Left hindlimb (tissue), 1 donor: ENCODE measurements at places on chromosomes 6 and 20.
A peak's percentile ranks its signal among the peaks of the same experiment; 100 is the strongest.

DNA sequence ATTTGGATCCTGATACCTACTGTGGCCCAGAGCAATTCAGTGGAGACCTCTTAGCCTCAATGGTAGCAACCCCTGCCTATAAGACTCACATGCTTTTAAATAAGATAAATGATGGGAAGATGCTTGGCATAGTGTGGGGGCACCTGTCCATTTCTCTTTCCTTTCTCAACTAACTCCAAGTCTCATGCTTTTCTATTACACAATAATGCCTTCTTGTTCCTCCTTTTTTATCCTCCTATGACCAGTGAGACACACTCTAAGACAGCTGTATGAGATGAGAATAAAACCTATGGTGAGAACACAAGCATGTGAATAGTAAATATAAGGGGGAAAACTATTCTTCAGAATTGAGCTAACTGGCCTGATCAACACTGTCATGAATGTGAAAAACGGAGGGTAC lies 147.0 kb upstream of the STXBP5 start:
- no peak for DNase-seq

DNA sequence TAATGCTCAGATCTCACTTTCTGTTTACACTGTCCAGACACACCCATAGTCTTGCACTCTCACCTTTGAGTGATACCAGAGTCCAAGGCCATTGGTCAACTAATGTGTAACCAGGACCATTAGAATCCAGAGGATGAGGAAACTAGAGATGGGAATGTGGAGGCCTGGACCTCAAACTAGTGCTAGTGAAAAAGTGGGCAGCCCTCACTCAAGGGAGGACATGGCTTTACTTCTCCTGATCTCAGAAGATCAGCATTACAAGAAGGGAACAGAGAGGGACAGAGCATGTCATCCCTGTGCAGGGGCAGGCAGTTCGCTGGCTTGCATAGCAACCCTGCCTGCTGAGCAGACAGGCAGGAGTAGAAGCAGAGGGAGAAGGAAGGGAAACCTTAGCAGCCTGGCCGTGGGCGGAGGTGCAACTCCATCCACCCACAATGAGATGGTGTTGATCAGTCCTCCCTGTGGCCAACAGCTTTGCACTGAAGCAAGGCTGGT lies 22.6 kb upstream of the XRN2 start:
- no peak for DNase-seq

DNA sequence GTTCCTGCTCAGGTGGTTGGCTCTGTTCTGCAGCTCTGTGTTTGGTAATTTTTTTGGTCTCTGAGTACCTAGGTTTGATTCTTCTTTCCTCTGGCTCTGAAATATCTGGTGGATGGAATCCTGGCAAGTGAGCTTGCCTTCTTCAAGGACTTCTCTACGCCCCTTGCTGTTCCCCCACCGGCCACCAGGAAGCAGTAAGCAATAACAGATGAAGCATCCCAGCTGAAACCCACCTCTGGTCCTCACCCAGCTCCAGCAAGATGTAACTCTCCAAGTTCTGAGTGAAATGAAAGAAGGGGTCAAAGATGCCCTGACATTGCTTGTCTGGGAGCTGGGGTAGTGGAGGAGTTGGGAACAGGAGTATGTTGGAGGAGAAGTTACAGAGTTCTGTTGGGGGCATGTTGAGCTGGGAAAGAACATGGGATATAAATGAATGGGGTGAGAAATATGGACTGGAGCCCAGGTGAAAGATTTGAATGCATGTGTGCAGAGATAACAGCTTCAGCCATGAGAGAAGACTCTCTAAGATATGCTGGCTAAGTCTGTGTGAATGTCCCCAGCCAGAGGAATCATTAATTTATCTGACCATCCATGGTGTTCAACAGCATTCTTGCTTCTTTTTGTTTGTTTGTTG lies 51.3 kb upstream of the GLP1R start:
- no peak for DNase-seq

GRCh38 chr20:20411836-20412235 lies 43.9 kb downstream of the INSM1 start:
- DNase-seq: no peak

DNA sequence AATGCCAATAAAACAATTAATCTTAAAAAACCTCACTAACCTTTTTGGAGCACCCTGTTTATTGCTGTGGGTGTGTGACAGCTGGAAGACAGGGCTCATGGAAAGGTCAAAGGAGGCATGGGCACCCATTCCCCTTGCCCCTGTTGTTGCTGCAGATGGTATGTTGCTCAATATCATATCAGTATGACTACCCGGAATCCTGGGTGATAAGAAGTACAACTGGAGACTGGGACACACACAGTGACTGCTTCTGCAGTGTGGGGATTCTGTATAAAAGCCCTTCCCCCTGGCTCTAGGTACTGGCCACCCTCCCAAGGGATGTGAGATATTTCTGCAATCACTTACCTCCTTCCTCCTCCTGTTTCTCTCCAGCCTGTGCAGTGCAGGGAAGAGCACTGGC lies 47.3 kb upstream of the IL20RA start:
- DNase-seq: no peak

- DNase-seq: no peak
These were observed 66.6 kb downstream of the JARID2 start for GRCh38 chr6:15312500-15312899.

- no peak for DNase-seq
These were observed 3.0 kb downstream of the ARFRP1 start for GRCh38 chr20:63704749-63705117.

DNA sequence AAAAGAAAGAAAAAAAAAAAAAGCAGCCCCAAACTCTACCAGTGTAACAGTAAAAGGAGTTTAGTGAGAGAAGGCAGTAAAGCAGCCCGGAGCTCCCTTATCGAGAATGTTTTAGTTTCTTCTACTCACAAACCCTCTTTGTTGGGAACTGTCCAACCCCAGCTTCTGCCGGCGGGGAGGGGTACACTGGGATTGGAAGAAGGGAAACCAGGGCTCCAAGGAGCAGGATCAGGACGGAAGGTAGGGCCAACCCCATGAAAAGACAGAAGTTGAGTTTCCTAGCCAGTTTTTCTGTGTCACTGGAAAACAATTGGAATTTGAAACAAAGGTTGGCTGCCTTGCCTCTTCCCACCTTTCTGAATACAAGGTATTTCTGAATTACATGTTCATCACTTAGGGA lies 66.0 kb downstream of the KIZ start:
- DNase-seq: no peak

- no peak for DNase-seq
These were observed 51.3 kb upstream of the FOXC1 start for GRCh38 chr6:1558388-1558787.

DNA sequence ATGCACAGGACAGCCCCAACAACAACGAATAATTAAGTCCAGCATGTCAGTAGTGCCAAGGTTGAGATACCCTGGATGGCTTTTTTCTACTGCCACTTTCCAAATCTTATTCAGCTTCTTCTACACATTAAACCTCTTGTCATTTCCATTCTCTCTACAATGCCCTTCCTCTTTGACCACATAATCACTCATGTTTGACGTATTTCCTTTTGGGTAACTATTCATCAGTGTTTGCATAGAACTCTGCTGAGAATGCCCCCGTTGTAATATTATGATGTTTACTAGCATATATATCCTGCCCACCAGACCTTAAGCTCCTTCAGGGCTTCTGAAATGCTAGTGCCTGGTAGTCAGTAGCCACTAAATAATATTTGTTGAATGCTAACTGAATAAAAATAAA lies 515.3 kb upstream of the RNF217 start:
- no peak for DNase-seq

GRCh38 chr6:159941286-159942113 lies 27.4 kb upstream of the IGF2R start:
- DNase-seq: no peak

DNA sequence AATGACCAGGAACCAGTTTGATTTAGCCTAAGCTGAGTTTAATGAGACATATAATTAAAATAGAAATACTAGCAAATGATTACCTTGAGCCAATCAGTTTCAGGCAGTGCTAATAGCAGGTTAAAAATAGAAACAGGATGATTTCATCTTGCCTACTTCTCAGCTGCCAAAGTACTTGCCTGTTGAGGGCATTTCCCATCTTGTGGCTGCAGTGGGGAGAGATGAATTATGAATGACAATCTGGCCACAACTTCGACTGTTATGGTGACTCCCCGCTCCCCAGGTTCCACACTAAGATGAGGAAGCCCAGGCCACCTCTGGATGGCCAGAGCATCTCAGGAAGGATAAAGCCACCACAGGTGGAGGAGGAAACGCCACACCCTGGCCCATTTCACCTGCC lies 31.3 kb downstream of the MBOAT1 start:
- DNase-seq: no peak

GRCh38 chr20:8356806-8357205 lies 224.7 kb downstream of the PLCB1 start:
- no peak for DNase-seq

GRCh38 chr20:57211908-57212533 lies 54.4 kb downstream of the BMP7 start:
- peak; percentile 70 for DNase-seq

- DNase-seq: no peak
These were observed 44.8 kb upstream of the AFDN start for GRCh38 chr6:167781868-167782267.

DNA sequence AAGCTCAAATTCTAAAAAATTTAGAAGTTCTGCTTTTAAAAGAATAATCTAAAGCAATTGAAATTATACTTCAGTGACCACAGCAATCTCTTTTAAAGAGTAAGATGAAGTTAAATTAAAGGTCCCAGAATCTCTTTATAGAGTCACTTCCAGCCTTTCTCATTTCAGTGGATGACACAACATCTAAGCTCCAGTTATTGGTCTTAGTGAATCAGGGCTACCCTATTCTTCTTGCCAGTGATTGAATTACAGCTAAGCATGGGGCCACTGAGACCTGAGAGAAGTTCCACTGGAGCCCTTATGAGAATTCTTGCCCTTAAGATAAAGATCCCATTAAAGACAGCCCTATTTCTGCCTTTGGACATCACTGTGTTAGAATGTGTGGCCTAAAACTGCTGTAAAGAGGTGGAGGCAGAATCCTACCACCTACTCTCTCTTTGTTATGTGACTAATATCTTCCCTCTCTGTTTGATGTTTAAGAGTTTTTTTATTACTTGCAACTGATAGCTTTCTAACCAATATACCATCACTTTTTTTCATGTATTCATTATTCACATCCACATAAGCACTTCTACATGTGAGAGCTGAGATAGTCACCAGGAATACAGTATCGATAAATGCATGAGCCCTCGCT lies 128.6 kb downstream of the UNC5CL start:
- DNase-seq: no peak

DNA sequence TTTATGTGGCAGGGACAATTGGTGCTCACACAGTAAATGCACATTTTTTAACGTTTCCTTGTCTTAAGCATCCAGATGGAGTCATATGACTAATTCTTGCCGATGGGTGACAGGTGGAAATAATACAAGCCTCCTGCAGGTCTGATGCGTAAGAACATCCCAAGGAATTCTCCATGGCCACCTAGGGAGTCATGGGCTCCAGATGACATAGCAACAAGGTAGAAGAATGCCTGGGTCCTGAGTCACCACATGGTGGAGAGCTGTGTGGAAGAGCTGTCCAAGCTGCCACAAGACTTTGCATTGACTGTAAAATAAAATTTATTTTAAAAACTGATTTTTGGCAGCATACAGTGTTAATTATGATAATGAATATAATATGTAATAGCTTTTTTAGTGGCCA lies 77.0 kb upstream of the MAP3K7 start:
- DNase-seq: no peak

GRCh38 chr6:93571346-93571745 lies 152.0 kb upstream of the EPHA7 start:
- DNase-seq: no peak

GRCh38 chr20:36606158-36607066 lies 833 bp downstream of the RAB5IF start:
- no peak for DNase-seq

GRCh38 chr20:4297127-4297826 lies 281.9 kb upstream of the RNF24 start:
- DNase-seq: peak; percentile 71

DNA sequence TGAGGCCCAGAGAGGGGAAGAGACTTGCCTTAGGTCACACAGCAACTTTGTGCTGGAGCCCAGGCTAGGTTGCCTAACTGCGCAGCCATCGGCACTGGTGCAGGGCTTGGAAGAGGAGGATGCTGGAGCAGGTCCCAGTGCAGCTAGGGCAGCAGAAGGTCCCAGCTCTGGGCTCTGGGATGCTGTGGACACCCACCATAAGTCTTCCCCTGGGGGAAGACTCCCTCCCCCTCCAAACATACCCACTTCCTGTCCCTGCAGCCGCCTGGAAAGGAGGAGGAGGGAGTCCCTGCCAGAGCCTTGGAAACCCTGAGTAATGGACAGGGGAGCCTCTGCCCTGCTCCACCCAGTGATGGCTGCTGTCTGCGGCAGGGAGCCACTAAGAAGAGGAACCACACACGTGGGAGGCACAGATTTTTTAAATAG lies 93.6 kb downstream of the NCR2 start:
- peak; percentile 86 for DNase-seq

GRCh38 chr6:72133324-72133723 lies 247.0 kb downstream of the RIMS1 start:
- DNase-seq: no peak

- DNase-seq: no peak
These were observed 32.9 kb upstream of the ZBTB24 start for GRCh38 chr6:109515781-109516409.

- DNase-seq: no peak
These were observed 193.8 kb upstream of the SIM1 start for GRCh38 chr6:100658486-100658885.

DNA sequence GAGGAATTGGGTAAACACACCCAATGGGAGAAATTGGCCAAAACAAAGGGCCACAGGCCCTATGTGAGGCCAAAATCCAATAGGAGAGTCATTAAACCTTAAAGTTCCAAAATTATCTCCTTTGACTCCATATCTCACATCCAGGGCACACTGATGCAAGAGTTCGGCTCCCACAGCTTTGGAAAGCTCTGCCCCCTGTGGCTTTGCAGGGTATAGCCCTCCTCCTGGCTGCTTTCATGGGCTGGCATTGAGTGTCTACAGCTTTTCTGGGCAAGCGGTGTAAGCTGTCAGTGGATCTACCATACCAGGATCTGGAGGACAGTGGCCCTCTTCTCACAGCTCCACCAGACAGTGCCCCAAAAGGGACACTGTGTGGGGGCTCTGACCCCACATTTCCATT lies 160.5 kb downstream of the ADGRG6 start:
- DNase-seq: no peak

DNA sequence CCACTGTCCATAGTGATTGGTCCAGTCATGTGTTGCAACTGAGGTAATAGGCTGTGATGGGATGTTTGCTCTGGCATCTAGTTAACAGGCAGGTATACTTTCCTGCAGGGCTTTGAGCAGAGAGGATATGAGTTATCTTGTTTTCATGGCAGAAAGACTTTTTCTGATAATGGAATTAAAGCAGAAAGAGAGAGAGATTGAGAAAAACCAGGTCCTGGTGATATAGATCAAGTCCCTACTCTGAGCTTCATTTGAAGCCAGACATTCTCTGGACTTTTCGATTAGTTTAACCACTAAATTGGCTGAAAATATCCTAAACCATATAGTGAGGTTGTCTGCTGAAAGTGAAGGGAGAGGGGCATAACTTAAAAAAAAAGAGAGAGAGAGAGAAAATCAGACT lies 233.8 kb upstream of the TBX18 start:
- DNase-seq: no peak
